ENCODE measurements at places on chromosomes 1 and 21.
A peak's percentile ranks its signal among the peaks of the same experiment; 100 is the strongest.

GRCh38 chr1:108686614-108687313, 5.3 kb upstream of the PRPF38B start:
- DNase-seq = no peak

GRCh38 chr1:230197644-230198567, 130.9 kb downstream of the GALNT2 start:
- DNase-seq = no peak

DNA sequence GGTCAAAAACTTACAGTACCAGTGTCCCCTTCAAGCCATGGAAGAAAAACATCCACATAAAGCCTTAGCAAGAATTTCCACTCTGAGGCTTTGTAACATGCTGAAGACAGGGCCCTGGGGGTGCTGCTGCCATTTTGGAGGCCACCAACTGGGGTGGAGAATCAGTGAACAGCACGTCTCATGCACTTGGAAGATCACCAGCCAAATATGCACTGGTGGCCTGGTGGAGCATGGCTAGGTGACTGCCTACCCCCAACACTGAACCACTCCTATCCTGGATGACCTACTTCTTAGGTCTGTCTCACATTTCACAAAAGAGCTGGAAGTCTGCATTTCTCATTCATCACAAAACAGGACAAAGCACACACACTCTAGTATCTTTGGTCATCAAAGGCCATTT, 126.4 kb downstream of the COL24A1 start:
- no peak for DNase-seq

- DNase-seq = no peak
These were observed 3.7 kb upstream of the LRP8 start for GRCh38 chr1:53331446-53332185.

- no peak for DNase-seq
These were observed 13.9 kb upstream of the ATF3 start for GRCh38 chr1:212594640-212595039.

DNA sequence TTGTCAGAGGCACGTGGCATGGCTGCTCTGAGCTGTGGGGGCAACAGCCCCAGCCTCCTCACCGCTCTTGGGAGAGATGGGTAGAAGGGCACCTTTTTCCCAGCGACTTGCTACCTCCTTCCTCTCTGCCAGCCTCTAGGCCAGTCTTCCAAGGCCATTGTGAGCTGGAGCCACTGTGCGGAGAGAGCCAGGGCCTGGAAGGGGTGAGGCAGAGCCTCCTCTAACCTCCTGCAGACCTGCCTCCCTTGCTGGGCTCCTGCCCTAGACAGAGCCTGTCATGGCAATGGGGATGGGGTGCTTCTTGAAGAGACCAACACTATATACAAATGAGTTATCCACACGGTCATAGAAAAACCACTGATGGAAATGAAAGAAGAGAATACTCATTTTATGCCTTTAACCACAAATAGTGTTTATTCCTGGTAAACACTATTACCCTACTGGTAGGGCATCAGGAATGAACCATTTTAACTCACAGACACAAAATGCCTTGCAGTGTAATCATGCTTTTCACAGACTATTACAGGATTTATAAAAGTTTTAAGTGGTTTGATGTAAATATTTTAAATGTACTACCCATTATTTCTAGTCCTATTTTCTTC, 5.0 kb upstream of the IGFN1 start:
- DNase-seq = no peak

DNA sequence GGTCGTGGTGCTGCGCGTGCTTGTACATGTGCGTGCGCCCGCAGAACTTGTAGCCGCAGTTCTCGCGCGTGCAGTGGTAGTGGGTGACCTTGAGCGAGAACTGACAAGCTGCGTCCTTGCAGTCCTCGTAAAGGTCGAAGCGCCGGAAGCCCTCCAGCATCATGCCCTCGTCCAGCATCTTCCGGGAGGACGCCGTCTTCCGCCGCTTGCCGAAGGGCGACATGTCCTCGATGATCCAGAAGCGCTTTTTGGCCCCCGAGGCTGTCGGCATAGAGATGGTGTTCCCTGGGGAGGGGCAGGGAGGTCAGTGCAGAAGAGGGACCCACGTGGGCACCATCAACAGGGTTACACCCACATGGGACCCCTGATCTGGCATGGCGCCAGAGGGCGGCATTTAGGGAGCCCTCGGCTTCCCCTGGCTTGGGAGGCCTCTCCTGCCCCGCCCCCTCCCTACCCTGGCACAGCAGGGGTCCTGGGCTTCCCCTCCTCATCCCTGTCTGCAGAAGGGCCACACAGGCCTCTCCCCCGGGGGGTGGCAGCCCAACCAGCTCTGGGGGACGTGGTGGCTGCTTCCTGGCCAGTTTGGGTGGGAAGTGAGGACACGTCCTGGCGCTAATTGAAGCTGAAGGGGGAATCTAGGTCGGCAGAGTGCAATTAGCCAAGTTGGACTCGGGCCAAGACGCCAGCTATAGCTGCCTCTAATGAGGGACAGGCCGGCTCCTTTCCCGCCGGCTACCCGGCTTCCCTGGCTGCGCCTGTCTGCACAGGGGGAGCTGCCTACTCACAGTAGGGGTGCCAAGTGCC, 156.5 kb downstream of the CASZ1 start:
- no peak for DNase-seq

DNA sequence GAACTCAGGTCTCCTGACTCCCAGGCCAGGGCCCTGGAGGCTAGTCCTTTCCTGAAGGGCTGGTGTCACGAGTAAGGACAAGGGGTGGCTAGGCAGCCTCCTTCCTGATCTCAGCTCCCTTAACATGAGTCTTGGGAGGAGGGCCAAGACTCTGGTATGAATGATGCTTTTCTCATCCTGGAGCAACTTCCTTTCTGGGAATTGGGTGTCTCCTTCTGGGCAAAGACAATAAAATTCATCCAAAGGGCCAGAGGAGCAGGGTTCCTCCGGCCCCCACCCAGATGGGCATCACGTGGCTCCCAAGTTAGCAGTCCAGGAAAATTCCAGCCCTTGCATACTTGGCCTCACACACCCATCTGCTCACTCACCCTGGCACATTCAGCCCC, at the start of gene FAM167B:
FAM167B (plus strand) TSS at position 335 of the 386 bp plus-strand sequence. CDS start 200 bp downstream, outside the sequence.
- DNase-seq = no peak

DNA sequence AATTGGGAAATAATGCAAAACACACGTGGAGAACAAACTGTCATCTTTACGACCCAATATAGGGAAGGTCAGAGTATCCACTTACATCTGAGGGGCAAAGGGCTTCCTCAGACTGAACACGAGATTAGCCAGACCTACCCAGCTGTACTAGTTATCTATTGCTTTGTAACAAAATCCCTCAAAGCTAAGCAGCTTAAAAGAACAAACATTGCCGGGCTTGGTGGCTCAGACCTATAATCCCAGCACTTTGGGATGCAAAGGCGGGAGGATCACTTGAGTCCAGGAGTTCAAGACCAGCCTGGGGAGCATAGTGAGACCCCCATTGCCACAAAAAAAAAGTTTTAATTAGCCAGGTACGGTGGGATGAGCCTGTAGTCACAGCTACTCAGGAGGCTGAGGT, 262.8 kb downstream of the LTN1 start:
- DNase-seq = no peak

DNA sequence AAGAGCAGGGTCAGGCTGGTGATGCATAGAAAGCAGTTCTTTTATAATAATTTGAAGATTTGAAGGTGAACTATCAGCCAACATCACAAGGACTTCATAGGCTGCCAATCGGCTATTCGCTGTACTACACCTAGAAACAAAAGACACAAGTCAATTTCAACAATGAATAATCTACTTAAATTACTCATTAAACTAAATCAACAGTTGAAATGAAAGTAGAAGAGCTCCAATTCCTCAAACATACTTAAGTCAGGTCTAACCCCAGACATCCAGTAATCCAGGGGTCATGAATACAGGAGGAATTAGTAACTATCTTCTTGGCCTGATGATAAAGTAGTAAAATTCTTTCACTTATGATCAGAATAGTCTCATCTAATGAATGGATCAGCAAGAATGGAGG, 64.5 kb downstream of the PCSK9 start:
- DNase-seq = no peak

GRCh38 chr1:116435806-116436610, 63.0 kb downstream of the ATP1A1 start:
- no peak for DNase-seq

DNA sequence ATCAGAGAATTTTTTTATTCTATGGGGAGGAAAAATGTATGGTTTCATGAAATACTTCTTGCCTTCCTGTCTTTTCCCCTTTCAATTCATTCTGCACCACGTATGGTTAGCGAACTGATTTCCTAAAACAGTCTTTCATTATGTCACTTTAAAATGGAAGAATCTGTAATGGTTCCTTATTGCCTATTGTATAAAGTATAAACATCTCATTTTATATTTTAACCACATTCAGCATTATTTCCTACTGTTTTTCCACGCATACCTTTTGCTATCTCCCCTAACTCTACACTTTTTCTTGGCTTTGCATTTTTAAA, 232.3 kb upstream of the B3GALT2 start:
- no peak for DNase-seq

DNA sequence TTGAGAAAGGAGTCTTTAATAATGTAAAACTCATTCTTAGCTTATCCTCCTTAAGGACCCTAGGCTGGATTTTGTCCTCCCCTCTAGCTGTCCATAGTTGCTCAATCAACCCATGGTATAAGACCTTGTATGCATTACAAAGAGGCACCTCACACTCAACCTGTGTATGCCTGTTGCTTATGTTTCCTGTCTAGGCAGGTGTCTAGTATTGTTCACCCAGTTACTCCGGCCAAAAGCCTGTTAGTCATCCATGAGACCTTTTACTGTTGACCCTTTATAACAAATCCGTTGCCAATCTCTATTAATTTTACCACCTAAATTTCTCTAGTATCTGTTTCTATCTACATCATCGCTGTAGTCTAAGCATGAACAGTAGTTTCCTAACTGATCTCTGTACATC, 3.7 kb downstream of the LYPLAL1 start:
- DNase-seq = no peak

GRCh38 chr1:16913181-16913832, 8.4 kb upstream of the CROCC start:
- no peak for DNase-seq

- DNase-seq = no peak
These were observed 27.2 kb upstream of the LRRC8C start for GRCh38 chr1:89605692-89606091.

DNA sequence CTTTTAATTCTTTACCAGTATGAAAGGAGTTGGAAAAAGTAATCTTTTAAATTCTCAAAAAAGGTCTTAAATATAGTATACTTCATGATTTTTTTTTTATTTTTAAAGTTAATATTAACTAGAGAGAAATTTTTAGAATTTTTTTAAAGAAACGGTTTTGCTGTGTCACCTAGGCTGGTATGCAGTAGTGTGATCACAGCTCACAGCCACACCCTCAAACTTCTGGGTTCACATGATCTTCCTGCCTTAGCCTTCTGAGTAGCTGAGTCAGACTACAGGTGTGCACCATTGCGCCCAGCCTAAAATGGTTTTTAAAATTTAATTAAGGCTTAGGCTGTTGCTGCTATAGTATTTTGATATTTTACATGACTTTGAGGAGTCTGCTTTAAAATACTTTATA, 52.4 kb downstream of the TLCD4 start:
- DNase-seq = peak; percentile 97

DNA sequence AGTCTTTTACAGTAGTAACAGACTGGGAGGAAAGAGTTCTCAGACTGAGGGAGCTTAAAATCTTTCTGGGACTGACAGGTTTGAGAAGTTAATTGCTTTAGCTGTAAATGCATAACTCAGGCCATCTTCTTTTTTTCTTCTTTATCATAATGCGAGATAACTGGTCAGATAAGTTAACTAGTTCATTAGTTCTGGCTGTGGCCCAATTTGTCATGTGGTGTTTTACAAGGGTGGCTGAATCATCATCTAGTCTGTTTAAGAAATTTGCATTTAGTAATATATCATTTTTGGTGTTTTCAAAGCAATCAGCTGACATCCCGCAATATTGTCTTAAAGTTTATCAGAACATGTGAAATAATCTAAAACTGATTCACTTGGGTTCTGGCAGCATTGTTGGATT, 14.0 kb downstream of the HSD3B2 start:
- DNase-seq = no peak

- no peak for DNase-seq
These were observed 274.3 kb downstream of the USP25 start for GRCh38 chr21:16004086-16004485.

- no peak for DNase-seq
These were observed 87.1 kb upstream of the ZNF281 start for GRCh38 chr1:200496937-200497336.

DNA sequence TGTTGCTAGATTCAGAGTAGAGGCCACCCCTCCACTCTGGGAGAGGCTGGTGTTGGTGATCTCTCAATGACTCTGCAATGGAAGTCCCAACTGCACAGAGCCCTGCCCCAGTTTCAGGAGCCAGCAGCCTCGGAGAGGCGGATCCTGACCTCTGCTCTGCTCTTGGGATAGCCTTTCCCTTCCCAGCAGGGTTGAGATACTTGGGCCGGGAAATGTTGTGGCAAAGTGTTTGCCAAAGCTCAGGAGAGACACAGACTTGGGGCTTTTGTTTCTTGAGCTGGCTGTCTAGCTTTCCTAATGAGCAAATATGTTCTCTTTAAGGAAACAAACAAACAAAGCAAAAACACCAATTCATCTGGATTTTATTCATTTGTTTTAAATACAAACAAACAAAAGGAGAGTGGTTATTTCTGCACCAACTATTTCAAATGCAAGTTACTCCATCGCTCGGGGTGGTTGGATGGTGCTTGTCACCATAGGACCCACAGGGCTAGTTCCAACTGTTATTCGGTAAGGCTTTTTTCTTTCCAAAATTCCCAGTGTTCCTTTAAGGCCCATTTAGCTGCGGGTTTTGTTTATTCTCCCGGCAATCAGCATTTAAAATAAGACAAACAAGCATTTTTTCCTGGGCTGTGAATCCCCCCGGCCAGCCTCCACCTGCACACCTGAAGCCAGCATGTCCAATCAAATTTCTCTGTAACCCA, 193.9 kb upstream of the LMO4 start:
- DNase-seq = no peak

GRCh38 chr1:151534662-151535278, 5.3 kb upstream of the TUFT1 start:
- peak; percentile 84 for DNase-seq

DNA sequence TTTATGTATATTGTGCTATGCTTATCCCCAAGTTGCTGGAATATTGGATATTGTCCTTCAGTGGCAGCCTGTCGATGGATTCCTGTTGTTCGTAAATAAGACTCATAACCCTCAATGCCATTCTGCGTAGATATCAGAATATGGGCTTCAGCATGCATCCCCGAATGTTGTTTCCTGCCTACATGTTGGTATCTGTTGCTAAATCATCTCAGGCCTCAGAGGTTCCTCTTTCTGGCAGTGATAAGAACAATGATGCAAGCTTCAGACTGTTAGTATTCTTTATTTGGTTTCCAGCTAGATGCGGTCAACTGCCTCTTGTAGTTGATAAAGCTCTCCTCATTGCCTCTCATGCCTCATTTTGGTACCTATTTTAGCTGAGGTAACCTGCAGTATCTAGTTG, 2082.6 kb downstream of the MRPL39 start:
- no peak for DNase-seq

DNA sequence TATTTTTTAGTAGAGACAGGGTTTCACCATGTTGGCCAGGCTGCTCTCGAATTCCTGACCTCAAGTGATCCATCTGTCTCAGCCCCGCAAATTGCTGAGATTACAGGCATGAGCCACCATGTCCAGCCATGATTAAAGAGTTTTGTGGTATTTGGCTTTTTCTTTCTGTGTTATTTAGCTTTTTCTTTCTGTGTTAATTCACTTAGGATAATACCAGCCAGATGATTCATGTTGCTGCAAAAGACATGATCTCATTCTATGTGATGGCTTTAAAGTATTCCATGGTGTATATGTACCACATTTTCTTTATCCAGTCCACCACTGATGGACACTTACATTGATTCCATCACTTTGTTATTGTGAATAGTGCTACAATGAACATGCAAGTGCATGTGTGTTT, 1135.2 kb downstream of the AMY1C start:
- no peak for DNase-seq

- DNase-seq = no peak
These were observed 384.3 kb downstream of the LRRIQ3 start for GRCh38 chr1:73813716-73814115.
